HFFc6 (cell line): ENCODE measurements at places on chromosomes 6 and 20. TPM values are rescaled to one million over a fixed set of nuclear protein-coding genes. Genes with fewer than 3 reads are reported as not detected.

- no peak for DNase-seq
Measured at GRCh38 chr20:33811776-33812151, 616 bp downstream of the CHMP4B start.

- peak; percentile 3 for DNase-seq
Measured at GRCh38 chr20:48051794-48052474, 266.7 kb upstream of the SULF2 start.

GRCh38 chr6:126723541-126724170 lies 383.7 kb downstream of the CENPW start:
- DNase-seq: no peak

DNA sequence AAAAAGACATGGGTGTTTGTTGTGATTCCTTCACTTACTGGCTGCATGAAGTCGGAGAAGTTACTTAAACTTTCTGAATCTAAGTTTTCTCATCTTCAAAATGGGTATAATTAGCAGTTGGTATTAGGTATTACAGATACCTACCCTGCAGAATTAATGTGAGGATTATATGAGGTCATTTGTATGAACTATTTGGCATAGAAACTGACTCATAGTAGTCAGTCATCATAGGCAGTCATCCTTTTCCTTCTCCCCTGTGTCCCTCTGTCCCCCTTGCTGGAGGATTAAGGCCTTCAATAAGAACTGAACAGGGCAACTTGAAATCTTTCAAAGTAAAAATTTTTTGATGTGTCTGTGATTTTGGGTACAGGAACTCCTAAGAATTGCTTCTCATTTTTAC lies 26.3 kb downstream of the RALGAPB start:
- no peak for DNase-seq

GRCh38 chr6:35562060-35562459 lies 49.4 kb upstream of the TULP1 start:
- DNase-seq: no peak

- no peak for DNase-seq
Measured at GRCh38 chr6:118864341-118865099, 29.4 kb upstream of the ASF1A start.

GRCh38 chr6:77341058-77341986 lies 122.0 kb downstream of the HTR1B start:
- DNase-seq: no peak

DNA sequence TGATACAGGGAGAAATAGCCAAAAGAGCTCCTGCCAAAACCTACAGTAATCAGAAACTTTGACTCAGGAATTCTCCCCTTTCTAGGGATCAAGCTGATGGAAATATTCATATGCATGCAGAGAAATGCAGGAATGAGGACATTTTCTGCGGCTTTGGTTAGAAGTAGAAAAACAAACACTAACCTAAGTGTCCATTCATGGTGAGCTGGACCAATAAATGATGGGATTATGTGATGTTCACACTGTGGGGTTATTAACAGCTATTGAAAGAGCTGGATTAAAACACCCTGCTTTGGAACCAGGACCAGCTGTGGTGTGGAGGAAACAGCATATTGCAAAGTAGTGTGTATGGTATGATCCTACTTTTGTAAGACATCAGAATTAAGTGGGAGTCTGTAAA lies 143.1 kb downstream of the SYCP2 start:
- DNase-seq: no peak

GRCh38 chr20:17518339-17519052 lies 12.7 kb downstream of the BFSP1 start:
- no peak for DNase-seq

DNA sequence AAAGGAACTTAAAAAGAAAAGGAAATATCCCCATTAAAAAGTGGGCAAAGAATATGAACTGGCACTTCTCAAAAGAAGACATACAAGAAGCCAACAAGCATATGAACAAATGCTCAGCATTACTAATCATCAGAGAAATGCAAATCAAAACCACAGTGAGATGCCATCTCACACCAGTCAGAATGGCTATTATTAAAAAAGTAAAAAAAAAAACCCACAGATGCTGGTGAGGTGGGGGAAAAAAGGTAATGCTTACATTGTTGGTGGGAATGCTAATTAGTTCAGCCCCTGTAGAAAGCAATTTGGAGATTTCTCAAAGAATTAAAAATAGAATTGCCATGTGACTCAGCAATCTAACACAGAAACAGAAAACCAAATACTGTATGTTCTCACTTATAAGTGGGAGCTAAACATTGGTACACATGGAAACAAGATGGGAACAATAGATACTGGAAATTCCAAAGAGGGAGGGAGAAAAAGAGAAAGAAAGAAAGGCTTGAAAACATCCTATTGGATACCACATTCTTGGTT lies 437.1 kb downstream of the GRIK2 start:
- DNase-seq: peak; percentile 66

GRCh38 chr6:136809091-136809860 lies 13.1 kb upstream of the PEX7 start:
- DNase-seq: no peak

DNA sequence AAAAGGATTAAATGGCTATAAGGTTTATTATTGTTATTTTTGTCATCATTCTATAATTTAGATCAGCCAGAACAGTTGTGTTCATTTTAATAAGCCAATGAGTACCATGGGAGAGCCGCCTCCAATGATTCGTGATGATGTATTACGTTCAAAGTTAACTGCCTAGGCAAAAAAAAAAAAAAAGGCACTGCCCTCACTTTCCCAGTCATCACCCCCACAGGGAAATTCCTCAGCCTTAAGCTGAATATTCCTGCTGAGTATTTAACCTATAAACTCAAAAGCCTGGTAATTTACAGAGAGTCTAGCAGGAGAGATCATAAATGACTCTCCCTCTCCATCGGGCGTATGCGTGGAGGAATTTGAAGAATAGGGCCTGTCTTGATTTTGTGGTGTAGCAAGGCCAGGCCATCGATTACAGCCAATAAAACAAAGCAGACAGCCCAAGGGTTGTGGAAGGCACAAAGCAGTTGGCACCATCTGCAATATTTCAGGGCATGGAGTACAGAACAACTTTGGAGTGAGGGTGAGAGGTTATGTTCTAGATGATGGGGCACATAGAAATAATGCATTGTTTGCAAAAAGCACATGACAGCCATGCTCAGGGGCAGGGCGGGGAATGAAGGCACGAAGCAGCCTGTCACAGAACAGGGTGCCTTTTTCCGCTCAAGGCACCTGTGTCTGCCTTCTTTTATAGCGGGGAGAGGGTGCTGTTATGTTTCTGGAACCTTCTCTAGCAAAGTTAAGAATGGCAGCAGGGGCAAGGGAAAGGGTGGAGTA lies 138.2 kb upstream of the DTNBP1 start:
- no peak for DNase-seq

DNA sequence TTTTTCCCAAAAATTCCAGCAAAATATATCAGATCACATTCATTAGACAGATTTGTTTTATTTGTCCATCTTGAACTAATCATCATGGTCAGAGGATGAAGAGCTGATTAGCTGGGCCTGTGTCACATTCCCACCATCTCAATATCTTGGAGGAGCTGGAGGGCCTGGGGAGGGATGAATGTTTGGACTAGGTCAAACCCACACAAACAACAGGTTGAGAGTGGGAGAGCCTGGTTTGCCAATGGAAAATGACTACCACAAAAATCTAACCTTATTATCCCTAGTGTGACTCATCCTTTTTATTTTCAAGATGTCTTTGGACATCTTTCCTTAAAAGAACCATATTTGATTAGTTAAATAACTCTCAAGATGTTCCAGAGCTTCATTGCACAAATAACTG lies 242.4 kb downstream of the OGFRL1 start:
- no peak for DNase-seq

SLC26A8 gene
- not detected in 3 replicates for total RNA-seq

SLA2 gene
- not detected in 3 replicates for total RNA-seq

SYS1 gene
- total RNA-seq: 22.9 and 30.8 TPM in 2 replicates

TRIM31 gene
- total RNA-seq: not detected in 3 replicates

GATA5 gene
- not detected in 3 replicates for total RNA-seq

CENPW gene
- total RNA-seq: 32.0 and 70.7 TPM in 2 replicates

FAM229B gene
- 28.9 to 34.4 TPM (median 30.2 TPM) in 3 replicates for total RNA-seq
